Stimulated activated CD4-positive, alpha-beta T cell treated with anti-CD3 and anti-CD28 coated beads, Interleukin-2, amount 100 ng/mL, for 24 hours (primary cell): ENCODE measurements at places on chromosomes 2 and 18.

DNA sequence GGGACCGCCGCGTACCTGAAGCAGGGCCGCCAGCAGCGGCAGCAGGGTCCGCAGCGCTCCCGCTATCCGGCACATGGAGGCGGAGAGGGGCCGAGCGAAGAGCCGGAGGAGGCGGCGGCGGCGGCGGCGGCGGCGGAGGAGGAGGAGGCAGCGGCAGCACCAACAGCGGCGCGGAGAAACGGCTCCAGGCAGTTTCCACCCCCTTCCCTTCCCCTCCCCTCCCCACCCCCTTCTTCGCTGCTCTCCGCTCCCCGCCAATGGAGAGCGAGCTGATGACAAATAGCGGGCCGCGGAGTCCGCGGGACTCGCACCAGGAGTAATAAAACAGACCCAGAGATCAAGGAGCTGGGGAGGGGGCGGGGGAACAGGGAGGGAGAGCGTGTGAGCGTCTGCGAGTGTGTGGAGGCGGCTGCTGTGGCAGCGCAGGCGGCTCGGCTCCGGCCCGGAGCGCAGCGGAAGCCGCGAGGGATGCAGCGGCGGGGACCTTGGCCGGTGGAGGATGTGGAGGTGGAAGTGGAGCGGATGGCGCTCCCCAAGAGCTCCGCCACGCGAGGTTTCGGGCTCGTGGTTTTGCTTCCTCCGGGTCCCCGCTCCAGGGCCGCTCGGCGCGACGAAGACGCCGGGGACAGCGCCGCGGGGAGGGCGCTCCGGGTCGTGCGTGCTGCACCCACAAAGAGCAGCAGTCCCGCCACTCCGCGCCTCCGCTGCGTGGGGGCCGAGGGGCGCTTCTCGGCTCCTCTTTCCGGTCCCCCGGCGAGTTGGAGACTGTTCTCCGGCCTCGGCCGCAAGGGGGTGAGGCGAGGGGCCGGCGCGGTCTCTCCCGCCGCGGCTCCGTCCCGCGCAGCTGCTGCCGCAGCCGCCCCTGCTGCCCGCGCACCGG is at the start of gene CDH2:
Gene CDH2, minus strand, starts transcription at position 183 of the 880 bp plus-strand sequence. Its CDS starts 108 bp downstream, at position 75.
- peak; percentile 30 for DNase-seq

DNA sequence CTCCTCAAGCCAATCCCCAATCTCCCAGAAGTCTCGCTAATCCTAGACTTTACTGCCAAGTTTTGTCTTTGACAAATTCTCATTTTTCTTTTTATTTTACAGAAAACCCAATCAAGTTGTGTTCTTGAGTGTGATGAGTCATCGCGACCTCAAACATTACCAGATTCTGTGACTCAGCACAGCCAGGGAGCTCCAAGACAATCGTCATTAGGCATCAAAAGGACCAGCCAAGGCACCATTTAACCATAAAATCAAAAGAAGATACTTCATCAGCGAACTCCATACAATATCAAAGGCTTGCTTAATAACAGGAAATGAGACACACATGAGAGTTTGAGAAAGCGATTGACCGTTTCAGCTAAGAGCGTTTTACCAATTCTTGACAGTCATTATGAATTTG is 146.2 kb upstream of the AGAP1 start:
- no peak for DNase-seq

GRCh38 chr2:216934151-216934550 is 74.3 kb upstream of the TNP1 start:
- DNase-seq, result no peak

DNA sequence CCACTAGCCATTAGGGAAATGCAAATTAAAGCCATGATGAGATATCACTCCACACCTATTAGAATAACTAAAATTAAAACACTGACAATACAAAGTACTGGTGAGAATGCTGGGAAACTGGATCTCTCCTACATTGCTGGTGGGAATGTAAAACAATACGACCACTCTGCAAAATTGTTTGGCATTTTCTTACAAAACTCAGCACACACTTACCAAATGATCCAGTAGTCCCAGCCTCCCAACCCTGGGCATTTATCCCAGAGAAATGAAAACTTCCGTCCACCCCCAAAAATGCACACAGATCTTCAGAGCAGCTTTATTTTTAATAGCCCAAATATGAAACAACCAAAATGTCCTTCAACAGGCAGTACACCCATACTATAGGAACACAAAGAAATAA is 8.9 kb upstream of the TMSB10 start:
- DNase-seq, result no peak

GRCh38 chr2:157420771-157421323 is 23.0 kb downstream of the CYTIP start:
- DNase-seq, result no peak

DNA sequence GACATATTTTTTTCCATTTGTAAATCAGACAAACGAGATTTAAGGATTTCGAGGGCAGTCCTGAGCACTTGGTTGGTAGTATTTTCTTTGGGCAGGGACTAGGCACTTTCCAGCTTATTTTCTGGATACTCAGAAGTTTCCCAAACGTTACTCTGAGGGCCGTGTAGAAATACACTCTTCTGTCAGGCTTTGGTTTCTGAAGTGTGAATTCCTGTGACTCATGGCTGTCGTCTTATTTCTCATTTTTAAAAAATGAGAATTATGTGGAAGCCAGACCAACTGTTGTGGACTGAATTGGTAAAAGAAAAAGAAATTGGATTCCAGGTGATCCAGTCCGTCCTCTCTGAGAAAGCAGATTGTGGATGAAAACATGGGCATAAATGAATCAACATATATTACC is 658.6 kb upstream of the FANCL start:
- no peak for DNase-seq

- DNase-seq, result no peak
These were observed 15.5 kb upstream of the BIN1 start for GRCh38 chr2:127122361-127123027.

GRCh38 chr2:237577956-237578870 is 11.8 kb downstream of the PRLH start:
- no peak for DNase-seq

GRCh38 chr2:140344838-140345237 is 1564.6 kb upstream of the NXPH2 start:
- no peak for DNase-seq

GRCh38 chr2:196276421-196276820 is 105.0 kb upstream of the STK17B start:
- no peak for DNase-seq

- DNase-seq, result no peak
These were observed 306.5 kb upstream of the ZNF521 start for GRCh38 chr18:25658476-25658875.

DNA sequence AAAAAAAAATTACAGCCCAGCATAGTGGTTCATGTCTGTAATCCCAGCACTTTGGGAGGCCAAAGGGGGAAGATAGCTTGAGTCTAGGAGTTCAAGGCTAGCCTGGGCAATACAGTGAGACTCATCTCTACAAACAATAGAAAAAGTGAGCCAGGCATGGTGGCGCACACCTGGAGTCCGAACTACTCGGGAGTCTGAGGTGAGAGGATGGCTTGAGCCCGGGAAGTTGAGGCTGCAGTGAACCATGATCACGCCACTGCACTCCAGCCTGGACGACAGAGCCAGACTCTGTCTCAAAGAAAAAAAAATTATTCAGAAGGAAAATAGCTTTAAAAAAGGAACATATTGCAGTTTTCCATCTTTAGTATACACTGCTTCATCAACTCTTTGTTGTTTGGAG is 47.8 kb downstream of the CYP27C1 start:
- DNase-seq, result no peak

- no peak for DNase-seq
These were observed 13.7 kb upstream of the MMADHC start for GRCh38 chr2:149601141-149601796.

- DNase-seq, result no peak
These were observed 286.5 kb downstream of the LPIN1 start for GRCh38 chr2:12032975-12033374.

- no peak for DNase-seq
These were observed 1.3 kb downstream of the ARHGEF4 start for GRCh38 chr2:130837811-130838565.

- DNase-seq, result no peak
These were observed 83.1 kb downstream of the EIPR1 start for GRCh38 chr2:3294493-3294892.

DNA sequence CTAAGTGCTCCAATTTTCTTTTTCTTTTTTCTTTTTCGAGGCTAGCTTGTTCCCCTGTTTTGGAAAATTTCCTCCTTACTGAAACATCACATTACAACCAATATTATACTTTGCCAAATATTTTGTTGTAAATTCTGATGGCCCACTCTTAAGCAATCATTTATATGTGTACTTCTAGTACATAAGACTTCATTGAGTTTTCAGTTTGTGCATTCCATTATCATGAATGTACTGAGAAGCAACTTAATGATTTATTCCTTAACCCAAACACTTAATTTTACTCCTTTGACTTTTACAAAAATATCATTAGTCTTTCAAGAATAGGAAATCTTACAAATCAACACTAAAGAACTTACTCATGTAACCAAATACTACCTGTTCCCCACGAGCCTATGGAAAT is 242.4 kb downstream of the ARHGAP15 start:
- no peak for DNase-seq
